ENCODE measurements at places on chromosomes 3 and 15. TPM values are rescaled to one million over a fixed set of nuclear protein-coding genes. Genes with fewer than 3 reads are reported as not detected.

DNA sequence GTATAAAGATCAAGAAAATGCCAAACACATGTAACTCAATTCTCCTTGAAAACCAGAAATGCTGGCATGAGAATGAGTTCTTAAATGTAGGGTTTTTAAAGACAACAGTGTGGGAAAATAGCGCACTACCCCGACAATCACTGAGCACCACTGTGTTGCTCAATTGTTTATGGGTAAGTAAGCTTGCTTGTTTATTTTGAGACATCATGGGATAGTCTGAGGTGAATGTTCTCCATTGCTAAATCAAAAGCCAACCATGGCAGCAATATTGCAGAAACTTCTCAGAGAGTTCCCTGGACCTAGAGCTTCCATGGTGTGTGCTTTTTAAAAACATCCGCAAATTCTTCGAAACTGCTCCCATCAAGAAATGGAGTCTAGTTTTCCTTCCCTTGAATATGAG is 62.7 kb downstream of the CERS3 start:
- no peak for DNase-seq

DNA sequence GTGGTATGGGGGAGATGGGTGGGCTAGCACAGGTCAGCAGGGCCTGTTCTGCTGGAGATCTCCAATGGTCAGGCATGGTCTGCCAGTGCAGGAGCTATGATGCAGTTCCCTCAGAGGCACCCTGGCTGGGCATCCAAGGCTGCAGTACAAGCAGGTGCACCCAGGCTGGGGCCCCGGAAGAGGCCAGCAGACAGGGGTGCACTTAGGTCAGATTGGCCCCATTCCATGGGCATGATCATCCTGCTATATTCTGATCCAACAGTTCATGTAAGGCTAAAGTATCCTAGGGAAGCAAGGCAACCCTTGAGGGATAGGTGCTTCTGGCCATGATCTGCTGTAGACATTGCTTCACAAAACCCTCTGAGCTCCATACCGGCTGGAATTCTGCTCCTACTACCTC is 53.5 kb downstream of the STRIT1 start:
- DNase-seq: no peak

- no peak for DNase-seq
Observed at GRCh38 chr15:62115847-62116246, 49.1 kb downstream of the C2CD4A start.

GRCh38 chr3:150292891-150293290 is 115.2 kb upstream of the TSC22D2 start:
- no peak for DNase-seq

DNA sequence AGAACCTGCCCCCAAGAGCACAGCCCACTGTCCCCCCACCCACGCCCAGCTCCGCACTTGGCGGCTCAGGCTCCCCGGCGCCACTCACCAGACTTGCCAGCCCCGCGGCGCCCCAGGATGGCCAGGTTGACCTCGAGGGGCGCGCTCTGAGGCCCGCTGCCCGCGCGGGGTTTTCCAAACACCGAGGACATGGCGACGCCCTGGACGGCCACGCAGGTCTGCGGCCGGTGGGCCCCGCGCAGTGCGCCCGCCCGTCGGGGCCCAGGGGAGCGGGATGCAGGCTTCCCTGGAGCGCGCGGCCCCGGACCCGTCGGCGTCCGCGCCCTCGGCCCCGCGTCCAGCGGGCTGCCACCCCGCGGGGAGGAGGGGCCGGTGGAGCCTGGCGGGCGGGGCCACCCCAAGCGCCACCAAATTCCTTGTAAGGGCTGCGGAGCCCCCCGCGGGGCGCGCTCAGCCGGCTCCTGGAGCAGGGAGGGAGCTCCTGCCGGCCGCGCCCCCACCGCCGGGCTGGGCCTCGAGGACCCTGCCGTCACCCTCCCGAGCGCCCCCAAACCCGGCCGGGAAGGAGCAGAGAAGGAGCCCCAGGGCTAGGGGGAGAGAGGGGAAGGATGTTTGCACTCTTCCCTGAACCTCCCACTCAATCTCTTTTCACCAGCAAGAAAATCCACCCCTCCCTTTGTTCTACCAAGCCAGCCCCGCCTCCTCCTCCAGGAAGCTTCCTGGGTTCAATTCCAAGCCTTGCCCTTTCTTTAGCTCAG is at the start of gene RASL12:
RASL12 (minus strand) TSS at position 347 of the 758 bp plus-strand sequence; CDS start at position 191, 156 bp downstream.
- DNase-seq: no peak

DNA sequence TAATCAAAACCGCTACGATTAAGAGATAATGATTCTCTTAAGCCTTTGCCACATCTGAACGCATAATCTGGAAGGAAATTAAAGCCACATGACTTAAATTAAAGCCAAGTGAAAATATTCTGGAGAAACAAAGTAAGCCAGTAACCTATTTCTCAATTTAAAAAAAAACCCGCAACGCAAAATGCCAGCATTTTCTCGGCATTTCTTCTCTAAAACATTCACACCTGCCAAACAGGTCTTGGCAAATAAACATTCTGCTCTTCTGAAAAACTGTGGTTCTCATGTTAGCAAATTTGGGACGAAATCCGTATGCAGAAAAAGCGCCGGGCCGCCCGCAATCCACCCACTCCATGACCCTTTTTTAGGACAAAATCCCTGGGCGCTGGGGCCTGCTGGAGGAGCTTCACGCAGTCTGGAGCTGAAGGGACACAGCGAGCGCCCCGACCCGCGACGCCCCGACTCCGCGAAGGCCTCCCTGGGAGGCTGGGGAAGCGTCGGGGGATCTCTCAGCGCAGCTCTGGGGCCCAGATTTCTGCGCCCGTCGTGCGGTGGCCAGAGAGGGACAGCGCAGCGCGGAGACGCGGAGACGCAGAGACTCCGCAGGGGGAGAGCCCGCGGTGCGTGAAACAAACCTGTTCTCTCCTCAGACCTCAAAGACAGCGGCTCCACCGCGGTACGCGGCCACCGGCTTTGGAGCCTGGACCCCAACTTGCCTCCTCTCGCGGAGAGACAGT is 471 bp downstream of the NKIRAS1 start:
- peak; percentile 76 for DNase-seq

GPR171 gene
- total RNA-seq: 0.24 TPM

SH2D7 gene
- not detected for total RNA-seq

CD200R1 gene
- 1.0 TPM for total RNA-seq

GOLGA6B gene
- not detected for total RNA-seq

GRCh38 chr15:69593981-69594966 is 141.7 kb downstream of the RPLP1 start:
- DNase-seq: no peak

DNA sequence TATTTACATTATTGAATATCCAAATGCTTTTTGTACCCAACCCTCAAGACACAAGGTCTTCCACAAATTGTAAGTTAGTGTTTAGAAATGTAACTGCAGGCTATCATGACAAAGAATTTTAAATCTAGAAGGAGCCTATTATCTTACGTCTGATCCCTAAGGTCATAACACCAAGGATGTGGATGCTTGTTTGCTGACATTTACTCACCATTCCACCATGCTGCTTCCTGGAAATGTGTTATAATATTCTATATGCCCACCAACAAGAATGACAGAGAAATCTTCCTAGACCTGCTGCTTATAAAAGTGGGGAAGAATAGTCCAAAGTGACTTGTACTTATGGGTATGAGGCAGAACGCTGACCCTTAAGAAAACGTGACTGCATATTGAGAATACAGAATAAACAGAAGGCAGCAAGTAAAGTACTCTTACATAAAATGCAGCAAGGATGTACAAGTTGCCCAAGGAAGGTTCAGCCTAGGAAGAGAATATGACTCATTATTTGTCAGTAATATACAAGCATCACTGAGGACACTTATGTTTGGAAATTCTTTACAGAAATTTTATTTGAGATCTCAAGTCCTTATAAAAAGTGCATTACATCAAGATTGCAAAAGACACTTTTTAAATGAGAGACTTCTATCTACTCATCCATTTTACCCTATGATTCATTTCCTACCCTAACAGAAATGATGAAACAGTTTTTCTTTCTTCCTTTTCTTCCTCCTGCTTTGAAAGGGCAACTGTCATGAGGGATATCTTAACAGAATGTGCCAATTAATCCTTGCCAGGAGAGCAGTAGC is 59.6 kb downstream of the ESYT3 start:
- DNase-seq: no peak

DNA sequence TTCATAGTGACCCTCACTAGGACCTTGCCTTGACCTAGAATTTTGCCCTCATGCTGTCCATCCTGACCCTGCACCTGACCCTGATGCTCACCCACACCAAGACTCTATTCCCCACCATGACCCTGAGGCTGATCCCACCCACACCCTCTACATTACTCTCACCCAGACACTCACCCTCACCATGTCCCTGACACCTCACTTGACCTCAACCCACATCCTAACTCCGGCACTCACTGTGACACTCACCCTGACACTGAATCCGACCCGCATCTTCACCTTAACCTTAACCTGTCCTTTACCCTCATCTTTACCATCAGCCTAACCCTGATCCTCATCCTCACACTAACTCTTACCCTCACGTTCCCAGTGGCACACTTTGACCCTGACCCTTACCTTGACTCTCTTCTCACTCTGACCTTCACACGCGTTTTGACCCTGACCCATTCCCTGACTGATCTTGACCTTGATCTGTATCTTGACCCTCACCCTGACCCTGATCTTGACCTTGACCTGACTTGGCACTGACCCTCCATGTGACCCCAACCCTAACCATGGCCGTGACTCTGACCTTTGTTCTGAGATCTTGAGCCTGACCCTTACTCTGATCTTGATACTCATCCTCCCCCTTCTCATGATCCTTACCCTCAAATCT is 22.2 kb upstream of the SLC25A26 start:
- DNase-seq: no peak

- no peak for DNase-seq
Observed at GRCh38 chr3:68996356-68996995, 17.0 kb downstream of the EOGT start.

WDR93 gene
- total RNA-seq: not detected

RFC4 gene
- 11.1 TPM for total RNA-seq

GRCh38 chr15:73305331-73306211 is 63.2 kb downstream of the HCN4 start:
- DNase-seq: no peak

GRCh38 chr3:89392991-89393390 is 285.6 kb downstream of the EPHA3 start:
- no peak for DNase-seq

- no peak for DNase-seq
Observed at GRCh38 chr15:67521783-67522568, 1.0 kb downstream of the C15orf61 start.

DNA sequence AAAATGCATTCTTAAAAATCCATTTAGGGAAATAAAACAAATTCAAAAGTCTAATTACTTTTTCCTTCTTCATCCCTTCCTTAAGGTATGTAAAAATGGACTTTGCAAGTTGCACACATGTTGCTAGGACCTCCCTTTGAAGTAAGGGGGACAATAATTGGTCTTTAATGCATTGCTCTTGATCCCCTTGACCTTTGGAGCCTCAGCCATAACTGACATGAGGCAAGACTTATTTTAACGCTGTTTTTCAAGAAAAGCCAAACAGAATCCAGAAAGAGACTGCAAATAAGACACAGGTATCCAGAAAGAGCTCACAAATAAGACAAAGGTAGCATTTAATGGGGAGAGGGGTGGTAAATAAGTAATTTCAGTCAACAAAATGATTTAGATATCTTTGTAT is 301.4 kb downstream of the ULK4 start:
- DNase-seq: no peak

DNA sequence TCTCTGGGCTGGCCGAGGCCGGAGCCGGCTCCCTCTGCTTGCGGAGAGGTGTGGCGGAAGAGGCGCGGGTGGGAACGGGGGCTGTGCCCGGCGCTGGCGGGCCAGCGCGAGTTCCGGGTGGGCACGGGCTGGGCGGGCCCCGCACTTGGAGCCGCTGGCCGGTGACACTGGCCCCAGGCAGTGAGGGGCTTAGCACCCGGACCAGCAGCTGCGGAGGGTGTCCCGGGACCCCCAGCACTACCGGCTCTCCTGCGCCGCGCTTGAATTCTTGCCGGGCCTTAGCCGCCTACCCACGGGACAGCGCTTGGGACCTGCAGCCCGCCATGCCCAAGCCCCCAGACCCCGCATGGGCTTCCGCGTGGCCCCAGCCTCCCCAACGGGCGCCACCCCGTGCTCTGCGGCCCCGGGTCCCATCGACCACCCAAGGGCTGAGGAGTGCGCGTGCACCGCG is 736.3 kb upstream of the ARRDC4 start:
- peak; percentile 54 for DNase-seq

DNA sequence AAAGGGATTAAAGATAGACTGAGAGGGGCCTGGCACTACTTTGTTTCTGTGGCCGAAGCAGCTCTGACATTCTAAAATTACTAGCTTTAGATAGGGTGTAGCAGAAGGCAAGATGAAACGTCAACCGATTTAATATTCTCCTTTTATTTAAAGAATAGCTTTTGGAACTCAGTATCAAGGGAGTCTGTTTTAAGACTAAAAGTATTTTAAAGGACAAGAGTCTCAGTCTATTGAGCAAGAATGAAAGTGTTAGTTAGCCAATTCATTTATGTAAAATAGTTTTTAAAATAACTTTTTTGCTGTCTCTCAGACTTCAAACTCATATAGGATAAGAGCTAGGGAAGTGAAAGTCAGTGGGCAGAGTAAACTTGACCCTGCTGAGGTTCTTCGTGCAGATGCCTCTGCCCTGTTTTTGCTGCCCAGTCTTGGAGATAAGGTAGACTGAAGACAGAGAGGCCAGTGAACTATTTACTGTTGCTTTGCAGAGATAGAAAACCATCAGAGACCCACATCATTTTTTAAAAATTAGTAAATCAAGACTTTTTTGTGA is 1090.9 kb downstream of the ROBO2 start:
- DNase-seq: no peak

GRCh38 chr3:128879125-128879969 is at the start of gene ACAD9:
ACAD9 (plus strand) TSS chr3:128879620; CDS start chr3:128879692, 72 bp downstream.
- peak; percentile 98 for DNase-seq

- DNase-seq: peak; percentile 90
Observed at GRCh38 chr3:114380233-114380651, 86.4 kb downstream of the TIGIT start.

PLSCR1 gene
- total RNA-seq: 29.9 TPM

CTDSPL2 gene
- 16.0 TPM for total RNA-seq

DNA sequence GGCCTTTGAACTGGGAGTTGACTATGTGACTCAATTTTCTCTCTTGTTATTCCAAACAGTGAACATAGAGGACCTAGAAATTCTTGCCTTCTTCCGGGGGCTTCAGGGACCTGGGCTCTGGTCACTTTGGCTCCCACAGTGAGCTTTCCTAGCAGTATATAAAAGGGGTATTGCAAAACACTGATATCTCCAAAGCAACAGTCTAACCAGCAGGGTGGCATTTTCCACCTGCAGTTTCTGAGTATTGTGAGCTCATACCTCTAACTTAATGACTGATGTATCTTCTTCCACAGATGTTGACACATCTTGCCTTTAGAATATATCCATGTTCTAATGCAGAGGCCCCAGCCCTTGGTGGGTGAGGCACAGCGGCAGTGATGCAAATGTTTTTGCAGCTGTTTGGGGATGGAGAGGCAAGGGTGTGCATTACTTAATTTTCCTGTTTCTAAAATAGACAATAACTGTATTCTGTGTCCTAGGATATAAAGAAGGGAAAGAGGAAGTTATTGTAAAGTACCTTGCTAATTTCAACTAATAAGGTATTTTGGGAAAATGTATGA is 45.7 kb upstream of the ADGRG7 start:
- DNase-seq: no peak

GRCh38 chr3:149541091-149541491 is 66.6 kb downstream of the TM4SF4 start:
- no peak for DNase-seq

Measured in Right ventricle myocardium inferior (tissue), 1 donor.